Kidney (tissue), 22 donors: ENCODE measurements at places on chromosomes 2 and 18. TPM values are rescaled to one million over a fixed set of nuclear protein-coding genes. Genes with fewer than 3 reads are reported as not detected.
A peak's percentile ranks its signal among the peaks of the same experiment; 100 is the strongest.

- no peak for DNase-seq
These were observed 9.2 kb downstream of the TMEM37 start for GRCh38 chr2:119440873-119441272.

- no peak for DNase-seq
These were observed 105.1 kb upstream of the AQP4 start for GRCh38 chr18:26970637-26971036.

GRCh38 chr2:130764821-130765115, 9.4 kb downstream of the AMER3 start:
- no peak for DNase-seq

- no peak for DNase-seq
These were observed 12.7 kb downstream of the NEU4 start for GRCh38 chr2:241821460-241822263.

DNA sequence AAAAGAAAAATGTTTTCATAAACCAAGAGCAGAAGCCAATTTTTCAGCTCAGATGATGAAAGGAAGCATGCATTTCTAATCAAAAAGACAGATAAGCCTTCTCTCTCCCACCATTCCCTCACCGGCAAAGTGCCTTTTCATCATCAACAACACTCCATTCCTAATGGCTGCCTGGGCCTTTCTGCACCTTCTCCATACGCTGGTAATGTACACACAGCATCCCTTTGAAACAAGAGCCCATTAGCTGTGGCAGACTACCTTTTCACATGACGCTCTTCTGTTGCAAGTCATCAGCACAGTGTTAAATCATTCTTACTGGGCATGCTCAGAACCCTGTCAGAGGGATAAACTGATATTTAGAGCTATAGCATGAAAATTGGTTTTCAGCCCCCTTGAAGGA, 408.9 kb downstream of the MEIS1 start:
- DNase-seq: no peak

GRCh38 chr18:25052511-25052921, 299.4 kb downstream of the ZNF521 start:
- no peak for DNase-seq

GRCh38 chr2:129483366-129483765, 496.1 kb upstream of the RAB6C start:
- DNase-seq: no peak

- no peak for DNase-seq
These were observed 41.4 kb downstream of the FAM178B start for GRCh38 chr2:96945014-96945413.

- no peak for DNase-seq
These were observed 22.7 kb downstream of the LBH start for GRCh38 chr2:30253873-30254684.

GRCh38 chr2:181123798-181124231, 143.4 kb downstream of the UBE2E3 start:
- no peak for DNase-seq

GRCh38 chr2:8485736-8486135, 196.1 kb upstream of the ID2 start:
- DNase-seq: no peak

DNA sequence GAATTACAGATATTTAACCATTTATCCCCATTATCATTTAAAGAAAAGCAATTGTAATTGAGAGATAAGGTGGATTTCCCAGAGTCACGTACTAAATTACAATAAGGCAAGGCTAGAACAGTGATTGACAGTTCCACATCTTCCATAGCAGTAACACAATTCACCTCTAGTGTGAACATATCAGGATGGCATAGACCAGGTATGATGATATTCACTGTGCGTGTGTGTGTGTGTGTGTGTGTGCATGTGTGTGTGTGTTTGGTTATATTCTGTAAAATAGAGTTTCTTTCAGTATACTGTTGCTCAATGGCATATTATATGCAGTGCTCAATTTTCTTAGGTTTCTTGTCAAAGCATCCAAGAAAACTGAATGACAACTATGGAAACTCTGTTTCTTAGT, 1.7 kb downstream of the SCN2A start:
- no peak for DNase-seq

- no peak for DNase-seq
These were observed 238.2 kb downstream of the LDLRAD4 start for GRCh38 chr18:13456736-13457271.

GRCh38 chr2:45786836-45787357, 135.4 kb downstream of the PRKCE start:
- DNase-seq: no peak

DNA sequence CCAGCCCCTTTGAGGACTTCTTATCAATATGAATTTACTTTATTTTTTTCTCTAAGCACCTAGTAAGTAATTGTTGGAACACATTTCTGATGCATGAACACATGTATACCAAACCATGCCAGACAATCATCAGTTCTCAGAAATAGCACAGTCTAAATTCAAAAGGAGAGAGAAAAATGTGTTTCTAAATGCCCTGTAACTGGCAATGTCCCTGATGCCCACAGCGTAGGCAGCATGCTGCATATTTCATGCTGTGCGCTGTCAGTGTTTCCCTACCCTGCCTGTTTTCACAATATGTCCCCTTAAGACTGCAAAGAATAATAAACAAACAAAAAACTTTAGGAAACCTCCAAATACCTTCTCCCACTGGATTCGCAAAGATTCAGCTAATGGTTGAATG, 881.0 kb upstream of the CHAC2 start:
- DNase-seq: no peak

DNA sequence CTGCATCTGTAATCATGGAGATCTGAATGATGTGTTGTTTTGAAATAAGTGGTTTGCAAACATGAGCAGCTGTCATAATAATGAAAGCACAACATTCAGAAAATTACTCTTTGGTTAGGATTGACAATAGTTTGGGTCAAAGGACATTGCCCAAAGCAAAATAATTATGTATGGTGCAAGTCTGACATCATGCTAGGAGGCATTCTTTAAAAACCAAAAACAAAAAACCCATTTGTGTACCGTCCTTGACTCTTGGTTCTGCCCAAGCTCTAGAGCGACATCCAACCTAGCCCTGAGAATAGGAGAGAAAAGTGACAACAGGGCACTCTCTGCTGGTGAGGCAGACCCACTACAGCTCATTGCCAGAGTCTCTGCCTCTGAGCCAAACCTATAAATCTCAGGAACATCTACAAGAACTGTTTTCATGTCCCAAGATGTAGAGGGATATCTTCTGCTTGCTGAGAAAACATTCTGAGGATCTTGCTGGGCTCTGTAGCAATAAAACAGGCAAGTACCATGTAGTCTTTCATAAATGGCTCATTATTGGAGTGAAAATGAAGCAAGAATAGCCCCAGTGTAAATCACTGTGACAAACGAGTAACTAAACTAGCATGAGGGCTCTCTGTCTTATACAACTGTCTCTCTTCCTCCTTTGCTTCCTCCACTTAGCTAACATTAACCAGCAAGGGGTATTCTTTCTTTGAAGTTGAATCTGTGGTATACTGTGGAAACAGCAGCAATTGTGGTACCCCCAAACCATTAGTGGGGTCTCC, 266.8 kb upstream of the CXCR4 start:
- peak; percentile 68 for DNase-seq

GRCh38 chr2:216418981-216419380, 6.7 kb downstream of the SMARCAL1 start:
- DNase-seq: no peak

GRCh38 chr2:96953611-96953978, 32.8 kb downstream of the FAM178B start:
- DNase-seq: no peak

DNA sequence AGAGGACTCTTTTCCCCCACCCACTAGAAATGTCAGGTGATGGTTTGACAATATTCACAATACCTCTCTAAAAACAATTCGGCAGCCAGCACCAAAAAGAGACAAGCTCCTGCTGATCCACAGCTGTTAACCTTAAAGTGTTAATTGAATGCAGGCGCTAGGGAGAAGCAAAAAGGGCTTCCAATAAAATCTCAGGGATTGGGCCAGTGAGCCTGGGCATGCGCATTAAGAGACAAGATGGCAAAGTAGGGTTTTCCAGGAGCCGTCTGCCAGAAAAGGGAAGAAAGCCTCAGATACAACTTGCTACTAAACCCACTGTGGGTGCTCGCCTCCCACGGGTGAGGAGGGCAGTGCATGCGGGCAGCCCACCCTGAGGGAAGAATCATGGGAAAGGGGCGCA, 98.8 kb downstream of the HS6ST1 start:
- no peak for DNase-seq

GRCh38 chr2:163528640-163529217, 207.1 kb downstream of the FIGN start:
- no peak for DNase-seq

DNA sequence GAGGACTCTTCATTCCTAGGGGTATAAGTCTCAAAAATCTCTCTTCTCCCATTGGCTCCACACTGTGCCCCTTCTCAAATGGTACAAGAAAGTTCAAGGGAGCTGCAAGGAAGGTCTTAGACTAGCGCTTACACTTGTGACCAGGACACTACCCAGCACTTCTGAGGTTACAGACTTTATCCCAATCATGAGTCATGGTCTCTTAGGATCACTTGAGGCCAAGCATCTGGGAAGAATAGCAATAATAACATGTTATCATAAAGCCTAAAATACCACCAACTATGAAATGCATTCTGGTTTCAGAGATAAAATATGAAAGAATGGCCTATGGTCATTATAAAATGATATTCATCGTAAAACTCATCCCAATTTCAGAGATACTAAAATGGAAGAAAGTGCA, 309.9 kb upstream of the PKDCC start:
- no peak for DNase-seq

- no peak for DNase-seq
These were observed 70.0 kb upstream of the THUMPD2 start for GRCh38 chr2:39849064-39849463.

DNA sequence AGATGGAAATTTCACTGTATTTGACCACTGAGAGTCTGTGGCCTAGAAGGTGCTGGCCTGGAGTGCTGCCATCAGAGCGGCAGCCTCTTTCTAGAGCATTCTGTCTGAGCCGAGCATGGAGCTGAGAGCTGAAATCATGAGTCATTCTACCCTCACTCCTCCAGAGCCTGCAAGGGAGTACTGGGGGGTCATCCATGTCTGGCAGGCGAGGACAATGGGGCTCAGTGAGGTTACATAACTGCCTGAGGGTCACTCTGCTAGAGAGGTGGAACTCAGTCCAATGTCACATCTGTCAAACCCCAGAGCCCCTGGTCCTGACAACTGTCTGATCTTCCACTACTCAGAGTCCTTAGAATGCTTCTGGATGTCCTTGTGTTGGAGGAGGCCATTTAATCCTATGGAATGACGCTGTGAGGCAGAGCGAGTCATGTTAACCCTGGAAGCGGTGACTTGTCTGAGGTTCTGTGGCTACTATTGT, 65.3 kb downstream of the HAUS1 start:
- no peak for DNase-seq

- no peak for DNase-seq
These were observed 170.0 kb downstream of the TSN start for GRCh38 chr2:121925466-121925865.

EML6 gene
- polyA plus RNA-seq: 1.7 TPM

ZNF521 gene
- polyA plus RNA-seq: 1.8 TPM

CCDC195 gene
- polyA plus RNA-seq: not detected

MC4R gene
- not detected for polyA plus RNA-seq

LHCGR gene
- polyA plus RNA-seq: not detected

IL1RN gene
- polyA plus RNA-seq: 1.3 TPM

APOB gene
- polyA plus RNA-seq: 0.11 TPM

OTOS gene
- polyA plus RNA-seq: 1.5 TPM

TFPI gene
- polyA plus RNA-seq: 26.2 TPM

CXCR4 gene
- polyA plus RNA-seq: 9.5 TPM

MZT2A gene
- polyA plus RNA-seq: 111 TPM

ALPG gene
- not detected for polyA plus RNA-seq

TRAPPC8 gene
- 28.7 TPM for polyA plus RNA-seq

DQX1 gene
- not detected for polyA plus RNA-seq

ELAC1 gene
- polyA plus RNA-seq: 11.7 TPM

ALPP gene
- polyA plus RNA-seq: not detected

AGAP1 gene
- polyA plus RNA-seq: 8.1 TPM

FKBP7 gene
- 10.8 TPM for polyA plus RNA-seq

PCARE gene
- polyA plus RNA-seq: 1.3 TPM
